ENCODE measurements at places on chromosomes 6 and 20.

- no peak for DNase-seq
Measured at GRCh38 chr6:157650261-157650640, 172.8 kb upstream of the SNX9 start.

- peak; percentile 76 for DNase-seq
Measured at GRCh38 chr6:89371849-89372505, 19.5 kb upstream of the UBE2J1 start.

DNA sequence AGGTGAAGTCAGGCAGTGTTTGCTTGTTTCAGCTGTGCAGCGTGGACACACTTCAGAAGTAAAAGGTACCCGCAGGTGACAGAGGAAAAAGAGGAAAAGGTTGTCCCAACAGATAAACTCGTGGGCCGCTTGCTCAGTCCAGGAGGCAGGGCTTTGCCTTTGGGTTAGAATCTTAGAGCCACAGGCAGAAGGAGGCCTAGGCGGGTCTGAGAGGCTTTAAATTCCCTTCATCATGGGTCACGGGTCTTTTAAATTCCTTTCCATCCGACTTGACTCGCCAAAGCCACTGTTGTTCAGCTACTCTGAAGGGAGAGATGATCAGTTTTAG is 48.2 kb downstream of the AGPAT4 start:
- DNase-seq: no peak

- no peak for DNase-seq
Measured at GRCh38 chr20:9427430-9428291, 86.7 kb upstream of the LAMP5 start.

DNA sequence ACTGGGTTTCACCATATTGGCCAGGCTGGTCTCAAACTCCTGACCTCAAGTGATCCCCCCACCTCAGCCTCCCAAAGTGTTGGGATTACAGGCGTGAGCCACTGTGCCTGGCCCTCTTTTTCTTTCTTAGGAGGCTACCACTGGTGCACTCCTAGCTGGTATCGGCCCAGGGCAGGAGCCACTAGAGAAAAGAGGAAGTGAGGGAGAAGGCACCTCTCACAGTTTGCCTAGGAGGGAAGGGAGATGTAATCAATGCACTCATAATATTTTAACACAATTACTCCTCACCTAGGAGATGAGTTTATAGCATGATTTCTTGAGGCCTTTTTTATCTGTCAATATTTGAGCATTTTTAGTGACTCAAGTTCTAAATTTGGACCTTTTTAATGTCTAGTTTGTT is 189.0 kb upstream of the SOX4 start:
- no peak for DNase-seq

- no peak for DNase-seq
Measured at GRCh38 chr6:16857969-16858592, 96.8 kb upstream of the ATXN1 start.

DNA sequence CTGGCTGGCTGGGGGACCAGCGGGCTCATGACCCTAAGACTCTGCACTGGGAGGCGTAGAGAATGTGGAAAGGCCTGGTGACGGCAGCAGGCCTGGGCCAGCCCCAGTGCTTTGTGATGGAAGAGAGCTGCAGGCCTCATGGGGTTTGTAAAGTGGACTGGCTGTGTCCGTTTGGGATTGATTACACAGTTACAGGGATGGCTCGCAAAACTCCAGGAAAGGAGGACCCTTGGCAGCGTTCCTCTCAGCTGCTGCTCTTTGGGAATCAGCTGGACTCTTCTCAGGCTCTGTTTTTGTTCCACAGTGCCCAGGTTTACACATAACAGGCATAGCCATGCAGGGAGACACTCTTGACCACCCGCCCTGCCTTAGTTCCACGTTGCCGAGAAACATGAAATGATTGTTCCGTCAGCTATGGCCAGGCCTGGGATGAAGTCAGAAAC is 89.0 kb downstream of the SLX4IP start:
- no peak for DNase-seq

DNA sequence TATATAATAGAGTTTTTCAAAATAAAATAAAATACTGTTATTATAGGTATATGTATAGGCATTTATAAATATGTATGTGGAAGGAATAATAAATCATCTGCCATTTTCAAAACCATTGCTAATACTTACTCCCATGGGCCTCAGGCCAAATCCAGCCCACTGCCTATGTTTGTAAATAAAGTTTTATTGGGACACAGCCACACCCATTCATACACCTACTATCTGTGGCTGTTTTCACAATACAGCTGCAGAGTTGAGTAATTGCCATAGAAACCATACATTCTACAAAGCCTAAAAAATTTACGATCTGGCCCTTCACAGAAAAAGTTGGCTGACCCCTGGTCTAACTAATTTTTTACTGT is 9.5 kb downstream of the ALDH5A1 start:
- DNase-seq: peak; percentile 58

DNA sequence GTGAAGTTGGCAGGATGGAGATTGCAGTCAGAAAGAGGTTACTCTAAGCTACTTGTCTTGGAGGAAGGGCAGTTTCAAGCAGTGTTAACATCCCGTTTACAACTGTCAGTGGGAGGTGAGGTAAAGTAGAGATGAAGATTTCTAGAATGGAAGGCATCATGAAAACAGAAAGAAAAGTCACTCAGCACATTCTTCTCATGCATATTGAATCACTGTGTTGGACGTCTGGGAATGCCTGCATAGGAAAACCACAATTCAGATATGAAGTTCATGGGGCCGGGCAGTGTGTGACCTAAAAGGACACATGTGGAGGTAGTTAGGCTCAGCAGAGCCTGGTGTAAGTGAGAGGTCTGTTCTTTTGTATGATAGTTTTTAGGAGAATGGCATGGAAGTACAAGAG is 73.5 kb upstream of the LAMP5 start:
- DNase-seq: no peak

DNA sequence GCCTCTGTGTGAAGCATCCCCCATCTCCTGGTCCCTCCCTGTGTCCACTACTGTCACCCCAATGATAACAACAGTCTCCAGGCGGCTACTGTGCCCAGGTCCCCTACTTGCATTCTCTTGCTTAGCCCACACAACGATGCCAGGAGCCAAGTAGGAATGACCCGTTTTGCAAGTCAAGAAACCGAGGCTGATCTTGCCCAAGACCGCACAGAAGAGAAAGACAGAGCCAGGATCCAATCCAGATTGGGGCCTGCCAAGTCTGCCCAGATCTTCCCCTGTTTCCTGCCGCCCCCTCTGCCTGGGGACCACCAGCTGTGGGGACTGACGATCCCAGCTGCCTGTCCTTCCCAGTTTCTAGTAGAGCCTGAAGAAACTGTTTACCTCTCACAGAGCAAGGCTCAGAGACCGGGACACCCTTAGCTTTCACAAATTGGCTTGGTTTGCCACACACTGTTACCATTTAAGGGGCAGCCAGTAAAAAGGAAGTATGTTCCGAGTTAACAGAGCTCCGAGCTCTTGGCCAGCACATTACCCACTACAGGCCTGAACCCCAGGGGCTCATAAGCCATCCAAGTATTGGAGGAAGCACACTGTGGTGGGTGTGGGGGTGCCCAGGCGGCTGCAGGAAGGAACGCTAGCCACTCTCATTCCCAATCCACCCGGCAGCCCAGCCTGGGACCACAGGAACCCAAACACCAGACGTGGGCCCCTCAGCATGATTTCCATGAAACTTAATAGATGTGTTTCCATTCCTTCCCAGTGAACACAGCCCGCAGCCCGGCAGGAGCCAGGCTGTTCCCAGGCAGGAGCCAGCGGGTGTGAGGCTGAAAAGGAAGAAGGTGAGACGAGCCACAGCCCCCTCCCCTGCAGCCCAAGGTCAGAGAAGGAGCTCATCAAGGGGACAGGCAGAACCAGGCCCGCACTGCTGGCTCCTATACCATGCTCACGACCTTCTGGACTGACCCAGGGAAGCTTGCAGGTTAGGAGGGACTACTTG is 7.9 kb downstream of the KIAA1755 start:
- no peak for DNase-seq

DNA sequence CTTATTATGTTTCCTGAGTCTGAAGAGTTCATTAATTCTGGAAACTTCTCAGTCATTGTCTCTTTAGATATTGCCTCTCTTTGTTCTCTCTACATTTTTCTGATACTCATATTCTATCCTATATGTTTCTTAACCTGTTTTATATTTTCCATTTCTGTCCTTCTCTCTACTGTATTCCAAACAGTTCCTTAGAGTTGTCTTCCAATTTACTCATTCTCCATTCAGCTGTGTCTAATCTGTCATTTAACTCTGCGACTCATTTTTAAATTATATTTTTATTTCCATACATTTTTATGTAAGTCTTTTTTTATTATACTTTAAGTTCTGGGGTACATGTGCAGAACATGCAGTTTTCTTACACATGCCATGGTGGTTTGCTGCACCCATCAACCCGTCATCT is 251.8 kb downstream of the NRN1 start:
- no peak for DNase-seq

- DNase-seq: no peak
Measured at GRCh38 chr20:24770628-24771541, 178.2 kb upstream of the CST7 start.
